Foreskin keratinocyte (primary cell): ENCODE measurements at places on chromosomes 5 and 9. TPM values are rescaled to one million over a fixed set of nuclear protein-coding genes. Genes with fewer than 3 reads are reported as not detected.

DNA sequence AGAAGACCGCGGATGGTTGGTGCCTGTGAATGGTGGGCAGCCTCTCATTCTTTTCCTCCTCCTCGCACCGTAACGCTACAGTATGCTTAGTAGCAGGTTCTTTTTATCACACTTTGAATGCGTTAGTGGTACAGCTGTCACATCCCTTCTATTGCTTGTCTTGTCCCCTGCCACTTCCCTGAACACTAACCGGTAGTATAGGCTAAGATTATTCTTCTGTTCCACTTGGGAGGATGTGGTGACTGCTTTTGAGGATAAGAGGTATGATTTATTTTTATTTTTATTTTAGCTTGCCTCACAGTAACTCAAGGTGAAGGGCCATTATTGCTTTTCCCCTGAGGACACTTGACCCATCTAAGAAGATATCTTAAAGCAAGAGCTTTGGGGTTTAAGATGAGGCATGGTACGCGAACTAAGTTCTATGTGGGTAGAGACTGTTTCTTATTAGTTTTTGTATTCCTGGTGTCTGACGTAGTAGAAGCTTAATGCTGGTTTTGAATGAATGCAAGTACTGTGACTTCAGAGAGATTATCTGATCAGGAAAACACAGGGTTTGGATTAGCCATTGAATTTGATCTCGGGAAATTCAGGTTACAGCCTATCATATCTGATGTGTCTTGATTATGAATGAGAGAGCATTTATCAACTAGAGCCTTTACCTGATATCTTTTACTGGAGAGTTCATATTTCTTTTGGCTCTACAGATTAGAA, 951 bp downstream of the UNC13B start:
- DNase-seq = no peak

DNA sequence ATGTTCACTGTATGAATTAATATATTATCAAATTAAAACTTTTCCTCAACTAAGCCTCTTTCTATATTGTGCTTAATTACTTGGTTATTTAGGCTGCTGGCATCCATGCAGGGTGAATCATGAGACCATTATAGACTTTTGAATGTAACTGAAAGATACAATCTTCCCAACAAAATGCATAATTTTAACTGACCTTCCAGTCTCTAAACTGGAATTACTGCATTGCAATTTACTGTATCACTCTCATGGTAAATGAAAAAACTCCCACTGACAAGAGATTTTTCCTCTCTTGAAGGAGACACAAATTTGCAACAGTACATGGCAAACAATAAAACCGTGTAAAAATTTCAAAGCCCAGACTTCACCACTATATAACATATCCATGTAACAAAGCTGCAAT, 349.5 kb downstream of the DRD1 start:
- no peak for DNase-seq

DNA sequence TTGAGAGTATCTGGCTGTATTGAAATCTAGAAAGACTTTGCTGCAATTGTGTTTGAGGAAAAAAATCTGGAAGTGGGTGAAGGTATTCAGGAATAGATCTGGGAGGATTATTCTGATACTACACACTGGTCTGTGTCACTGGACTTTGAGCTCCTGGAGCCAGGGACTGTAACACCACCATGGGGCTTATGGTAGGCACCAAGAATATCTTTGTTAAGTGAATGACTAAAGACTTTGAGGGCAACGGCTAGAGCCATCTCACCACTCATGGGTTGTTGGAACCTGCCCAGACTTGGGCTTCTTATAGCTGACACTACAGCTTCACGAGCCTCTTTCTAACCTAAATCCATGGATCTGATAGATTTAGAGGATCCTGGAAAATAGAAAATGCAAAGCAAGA, 10.2 kb downstream of the NFX1 start:
- peak; percentile 26 for DNase-seq

DNA sequence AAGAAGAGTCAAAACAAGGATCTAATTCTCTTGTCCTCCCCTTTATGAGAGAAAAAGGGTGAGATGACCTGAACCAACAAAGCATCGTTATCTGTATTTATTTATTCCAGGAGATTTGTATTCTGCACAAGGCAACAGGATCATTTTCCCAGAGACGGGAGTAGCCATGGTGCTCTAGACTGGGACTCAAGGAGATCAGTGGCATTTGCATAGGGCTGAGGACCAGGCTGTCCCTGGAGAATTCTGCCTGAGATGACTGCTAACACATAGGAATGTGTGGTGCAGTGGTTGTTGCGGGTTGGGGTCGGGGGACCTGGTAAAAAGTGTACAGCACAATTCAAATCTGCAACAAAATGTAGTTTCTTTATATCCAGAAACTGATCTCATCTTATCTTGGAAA, 22.3 kb upstream of the ZNF474 start:
- DNase-seq = no peak

- no peak for DNase-seq
Observed at GRCh38 chr5:116546033-116546742, 28.4 kb downstream of the SEMA6A start.

DNA sequence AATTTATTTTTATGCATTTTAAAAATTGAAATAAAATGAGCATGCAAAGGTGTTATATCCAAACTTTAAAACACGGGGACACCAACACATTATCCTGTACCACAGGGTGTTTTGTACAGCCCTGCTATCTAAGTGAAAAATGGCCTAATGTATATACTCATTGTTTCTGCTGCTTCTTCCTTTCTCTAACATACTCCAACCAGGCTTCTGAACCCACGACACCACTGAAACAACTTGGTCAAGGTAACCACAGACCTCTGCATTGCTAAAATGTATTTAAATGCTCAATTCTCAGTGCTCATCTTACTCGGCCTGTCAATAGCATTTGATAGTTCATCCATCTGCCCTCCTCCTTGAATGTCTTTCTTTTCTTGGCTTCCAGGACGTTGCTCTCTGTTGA, 48.3 kb downstream of the DENND1A start:
- no peak for DNase-seq

DNA sequence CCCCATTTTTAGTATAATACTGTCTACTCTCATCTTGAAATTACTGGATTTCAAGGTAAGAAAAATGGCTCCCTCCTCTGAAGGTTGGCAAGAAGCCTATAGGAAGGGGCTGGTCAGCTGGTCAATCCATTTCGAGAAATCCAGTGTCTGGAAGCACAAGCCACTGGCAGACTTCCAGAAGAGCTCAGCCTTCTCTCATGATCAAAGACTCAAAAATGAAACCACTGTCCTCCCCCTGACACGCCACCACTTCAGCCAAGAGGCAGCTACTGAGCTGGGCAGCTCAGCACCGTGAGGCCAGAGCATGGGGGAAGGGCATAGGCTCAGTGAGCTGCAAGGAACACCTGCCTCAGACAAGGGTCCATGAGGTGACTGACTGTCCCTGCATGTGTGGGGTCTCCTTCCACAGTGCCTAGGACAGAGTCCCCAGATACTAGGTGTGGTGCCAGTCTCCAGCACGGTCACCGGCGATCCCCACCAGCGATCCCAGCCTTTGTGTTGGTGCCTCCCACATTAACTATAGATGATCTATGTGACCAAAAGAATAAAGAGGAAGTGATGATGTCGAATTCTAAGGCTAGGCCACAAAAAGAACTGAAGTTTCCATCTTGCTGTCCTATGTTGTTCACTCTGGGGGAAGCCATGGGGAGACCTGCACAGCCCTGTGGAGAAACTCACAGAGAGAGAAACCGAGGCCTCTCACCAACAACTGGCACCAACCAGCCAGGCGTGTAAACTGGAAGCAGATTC, 100.1 kb upstream of the LRRTM2 start:
- no peak for DNase-seq

DNA sequence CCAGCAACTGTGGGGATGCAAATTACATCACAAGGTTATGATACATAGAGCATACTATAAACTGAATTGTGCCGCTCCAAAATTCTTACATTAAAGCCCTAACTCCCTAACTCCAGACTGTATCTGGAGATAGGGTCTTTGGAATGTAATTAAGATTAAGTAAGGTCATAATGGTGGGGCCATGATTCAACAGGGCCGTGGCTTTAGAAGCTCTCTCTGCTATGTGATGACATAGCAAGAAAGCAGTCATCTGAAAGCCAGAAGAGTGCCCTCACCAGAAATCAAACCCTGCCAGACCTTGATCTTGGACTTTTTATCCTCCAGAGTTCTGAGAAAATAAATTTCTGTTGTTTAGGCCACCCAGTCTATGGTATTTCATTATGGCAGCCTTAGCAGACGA, 123.9 kb downstream of the FBXL17 start:
- DNase-seq = no peak

- no peak for DNase-seq
Observed at GRCh38 chr9:119802621-119803020, 433.4 kb upstream of the BRINP1 start.

DNA sequence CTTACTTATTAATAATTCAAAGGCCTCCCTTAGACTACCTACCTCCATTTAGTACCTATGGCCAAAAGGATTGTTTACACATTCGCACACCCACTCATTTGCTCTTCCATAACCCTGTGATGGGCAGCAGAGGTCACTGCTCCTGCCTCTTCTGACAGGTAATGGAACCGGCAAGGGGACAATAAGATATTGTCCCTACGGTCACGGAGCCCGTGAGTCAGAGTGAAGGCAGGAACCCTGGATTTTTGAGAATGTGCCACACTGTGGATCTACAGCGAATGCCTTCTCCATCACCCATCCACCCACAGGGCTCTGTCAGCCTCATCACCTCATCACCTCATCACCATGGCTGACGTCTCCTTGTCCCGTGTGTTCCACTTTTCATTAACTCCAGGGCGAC, 132.3 kb downstream of the MYO10 start:
- DNase-seq = no peak

GRCh38 chr5:148070621-148071020, 6.8 kb downstream of the SPINK5 start:
- no peak for DNase-seq

- peak; percentile 36 for DNase-seq
Observed at GRCh38 chr9:70639853-70640814, 225.7 kb upstream of the KLF9 start.

DNA sequence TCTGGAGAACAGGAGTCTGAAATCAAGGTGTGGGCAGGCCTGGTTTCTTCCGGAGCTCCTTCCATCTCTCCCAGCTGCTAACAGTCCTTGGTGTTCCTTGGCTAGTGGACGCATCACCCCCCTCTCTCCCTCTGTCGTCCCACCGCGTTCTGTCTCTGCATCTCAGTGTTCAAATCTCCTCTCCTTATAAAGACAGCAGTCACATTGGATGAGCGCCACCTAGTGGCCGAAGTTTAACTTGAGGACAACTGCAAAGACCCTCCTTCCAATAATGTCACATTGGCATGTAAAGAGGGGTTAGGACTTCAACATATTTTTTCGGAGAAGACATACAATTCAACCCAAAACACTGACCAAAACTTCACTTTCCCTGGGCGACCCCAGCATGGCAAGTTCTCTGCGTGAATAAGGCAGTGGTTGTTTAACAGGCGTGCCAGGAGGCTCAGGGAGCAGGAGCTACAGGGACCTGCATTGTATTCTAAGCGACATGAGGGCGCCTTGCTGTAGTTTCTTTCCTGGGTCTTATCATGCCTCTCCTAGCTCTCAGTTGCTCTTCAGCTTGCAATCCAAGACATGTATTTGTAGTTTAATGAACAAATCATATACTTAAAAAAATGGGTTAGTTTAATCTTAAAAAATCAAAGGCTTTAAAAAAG, 27.9 kb upstream of the BASP1 start:
- peak; percentile 60 for DNase-seq

- no peak for DNase-seq
Observed at GRCh38 chr5:180340856-180341255, 12.3 kb downstream of the GFPT2 start.

DNA sequence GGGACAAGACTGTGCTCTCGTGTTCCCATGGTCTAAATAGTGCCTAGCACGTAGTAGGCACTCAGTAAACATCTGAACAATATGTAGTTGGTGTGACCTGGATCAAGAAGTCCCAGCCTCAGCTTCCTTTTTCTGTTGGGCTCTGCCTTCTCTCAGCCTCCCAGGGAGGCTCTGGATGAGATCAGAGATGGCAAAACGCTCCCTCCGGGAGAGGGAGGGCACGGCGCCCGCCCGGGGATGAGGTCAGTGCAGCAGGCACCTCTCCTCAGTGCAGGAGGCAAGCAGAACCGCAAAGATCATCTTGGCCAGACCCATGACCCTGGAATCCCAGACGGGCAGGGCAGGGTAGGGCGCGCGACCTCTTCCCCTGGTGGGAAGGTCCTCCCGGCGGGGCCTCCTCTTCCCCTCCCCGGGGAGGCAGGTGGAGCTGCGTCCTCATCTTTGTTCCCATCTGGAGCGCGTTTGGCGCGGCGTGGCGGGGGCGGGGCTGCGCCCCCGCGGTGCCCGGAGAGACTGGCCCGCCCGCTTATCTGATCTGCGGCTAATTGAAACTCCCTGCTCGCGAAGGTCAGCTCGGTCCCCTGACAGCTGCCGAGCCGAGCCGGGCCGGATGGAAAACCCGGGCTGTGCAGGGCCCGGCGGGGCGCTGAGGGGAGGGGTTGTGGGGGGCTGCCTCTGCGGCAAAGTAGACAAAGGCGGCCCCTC, 60.9 kb downstream of the CXXC5 start:
- no peak for DNase-seq

The PCDHAC1 gene
- 0.11 and 0.31 TPM in 2 replicates for total RNA-seq

The DPYSL3 gene
- 29.4 and 53.6 TPM in 2 replicates for total RNA-seq
